GM23338 (cell line): ENCODE measurements at places on chromosomes 5 and 9. TPM values are rescaled to one million over a fixed set of nuclear protein-coding genes. Genes with fewer than 3 reads are reported as not detected.

GRCh38 chr5:137506296-137506695 is 7.2 kb upstream of the SPOCK1 start:
- DNase-seq = no peak

LCP2 gene
- total RNA-seq = 0.35 and 0.38 TPM in 2 replicates

GRCh38 chr5:142080248-142080647 is 28.3 kb upstream of the NDFIP1 start:
- no peak for DNase-seq

GRCh38 chr5:172178301-172178987 is 9.6 kb downstream of the STK10 start:
- DNase-seq = no peak

- DNase-seq = no peak
These were observed 11.1 kb downstream of the TTC39B start for GRCh38 chr9:15295761-15296405.
